Fibroblast of upper back skin (primary cell): ENCODE measurements at places on chromosomes 13 and 19.

GRCh38 chr13:27182054-27182453 lies 10.4 kb upstream of the USP12 start:
- no peak for DNase-seq

DNA sequence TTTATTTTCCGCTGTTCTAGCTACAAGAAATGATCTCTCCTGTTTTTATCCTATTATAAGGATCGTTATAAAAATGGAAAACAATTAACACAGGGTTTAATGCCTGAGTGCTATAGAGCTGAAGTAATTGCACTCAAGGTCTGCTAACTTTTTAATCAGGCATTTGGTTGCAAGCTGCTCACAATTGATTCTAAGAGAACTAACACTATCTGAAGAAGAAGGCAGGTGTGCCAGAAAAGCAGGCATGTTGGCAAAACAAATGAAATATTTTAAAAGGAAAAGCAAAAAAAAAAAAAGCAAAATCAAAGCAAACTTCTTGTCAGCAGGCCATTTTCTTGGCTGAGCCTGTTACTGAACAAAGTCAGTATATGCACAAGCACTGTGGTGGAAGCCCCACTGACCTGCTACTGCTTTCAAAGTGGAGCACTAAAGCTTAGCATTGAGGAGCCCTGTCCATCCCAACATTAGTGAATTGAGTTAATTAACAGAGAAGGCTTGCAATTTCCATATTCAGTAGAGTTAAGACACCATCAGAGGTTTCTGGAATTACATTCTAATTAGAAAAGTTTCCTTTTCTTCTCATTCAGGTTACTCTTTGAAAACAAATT lies 574.2 kb downstream of the PCDH9 start:
- DNase-seq, result no peak

GRCh38 chr13:80529734-80530133 lies 188.8 kb upstream of the SPRY2 start:
- peak; percentile 21 for DNase-seq

DNA sequence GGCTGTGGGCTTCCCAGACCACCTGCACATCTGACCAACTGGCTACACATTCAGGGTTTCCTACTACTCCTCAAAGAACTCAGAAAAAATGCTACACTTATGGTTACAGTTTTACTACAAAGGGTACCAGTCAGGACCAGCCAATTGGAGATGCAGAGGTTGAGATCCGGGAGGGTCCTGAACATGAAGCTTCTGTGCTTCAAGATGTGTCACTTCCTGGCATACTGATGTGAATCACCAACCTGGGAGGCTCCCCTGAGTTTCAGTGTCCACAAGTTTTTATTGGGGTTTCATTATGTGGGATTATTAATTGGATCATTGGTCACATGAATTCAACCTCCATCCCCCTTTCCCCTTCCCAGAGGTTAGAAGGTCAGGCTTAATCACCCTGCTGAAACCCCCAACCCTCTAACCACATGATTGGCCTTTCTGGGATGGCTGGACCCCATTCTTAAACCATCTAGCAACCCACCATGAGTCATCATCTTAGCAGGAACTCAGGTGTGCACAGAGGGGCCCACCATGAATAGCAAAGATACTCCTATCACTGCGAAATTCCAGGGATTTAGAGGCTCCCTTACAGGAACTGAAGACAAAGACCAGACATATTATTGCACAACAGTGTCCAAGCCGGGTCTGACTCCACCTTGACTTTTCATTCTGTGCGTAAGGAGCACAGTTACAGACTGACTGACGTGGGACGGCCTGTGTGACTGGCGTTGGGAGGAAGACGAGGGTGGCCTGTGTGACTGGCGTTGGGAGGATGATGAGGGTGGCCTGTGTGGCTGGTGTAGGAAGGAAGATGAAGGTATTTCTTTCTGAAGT lies 90.7 kb downstream of the ATP8A2 start:
- DNase-seq, result no peak

DNA sequence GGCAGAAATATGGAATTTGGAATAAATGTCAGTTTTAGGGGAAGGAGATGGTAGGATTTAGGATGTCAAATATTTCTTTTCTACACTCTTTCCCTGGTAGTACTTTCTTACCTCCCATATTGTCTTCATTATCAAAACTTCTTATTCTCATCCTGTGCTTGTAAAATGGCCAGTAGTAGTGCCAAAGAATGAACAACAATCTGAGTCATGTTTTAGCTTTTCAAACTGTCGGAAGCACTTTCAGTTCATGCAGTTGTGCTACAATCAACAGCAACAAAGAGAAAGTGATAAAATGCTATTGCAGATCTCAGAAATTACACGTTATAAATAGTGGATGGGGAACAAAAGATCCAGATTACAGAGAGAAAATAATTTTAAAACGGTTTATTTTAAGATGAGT lies 193.7 kb upstream of the RXFP2 start:
- no peak for DNase-seq

DNA sequence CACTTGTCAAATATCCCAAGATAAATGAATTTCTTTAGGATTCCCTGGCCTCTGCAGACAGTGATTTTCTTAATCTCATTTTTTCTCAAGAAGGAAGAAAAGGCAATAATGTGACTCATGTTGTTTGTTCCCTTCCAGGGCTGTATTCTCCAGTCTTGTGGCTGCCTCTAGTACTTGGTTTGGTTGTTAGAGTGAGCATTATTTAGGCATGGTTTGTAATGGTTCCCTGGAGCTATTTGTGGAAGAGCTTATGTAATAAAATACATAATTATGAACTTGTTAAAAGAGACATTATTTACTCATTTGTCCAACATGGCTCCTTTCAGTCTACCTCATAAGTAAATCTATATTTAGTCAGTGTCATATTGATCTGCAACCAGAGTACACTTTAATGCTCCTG lies 270.4 kb downstream of the DCT start:
- DNase-seq, result no peak

DNA sequence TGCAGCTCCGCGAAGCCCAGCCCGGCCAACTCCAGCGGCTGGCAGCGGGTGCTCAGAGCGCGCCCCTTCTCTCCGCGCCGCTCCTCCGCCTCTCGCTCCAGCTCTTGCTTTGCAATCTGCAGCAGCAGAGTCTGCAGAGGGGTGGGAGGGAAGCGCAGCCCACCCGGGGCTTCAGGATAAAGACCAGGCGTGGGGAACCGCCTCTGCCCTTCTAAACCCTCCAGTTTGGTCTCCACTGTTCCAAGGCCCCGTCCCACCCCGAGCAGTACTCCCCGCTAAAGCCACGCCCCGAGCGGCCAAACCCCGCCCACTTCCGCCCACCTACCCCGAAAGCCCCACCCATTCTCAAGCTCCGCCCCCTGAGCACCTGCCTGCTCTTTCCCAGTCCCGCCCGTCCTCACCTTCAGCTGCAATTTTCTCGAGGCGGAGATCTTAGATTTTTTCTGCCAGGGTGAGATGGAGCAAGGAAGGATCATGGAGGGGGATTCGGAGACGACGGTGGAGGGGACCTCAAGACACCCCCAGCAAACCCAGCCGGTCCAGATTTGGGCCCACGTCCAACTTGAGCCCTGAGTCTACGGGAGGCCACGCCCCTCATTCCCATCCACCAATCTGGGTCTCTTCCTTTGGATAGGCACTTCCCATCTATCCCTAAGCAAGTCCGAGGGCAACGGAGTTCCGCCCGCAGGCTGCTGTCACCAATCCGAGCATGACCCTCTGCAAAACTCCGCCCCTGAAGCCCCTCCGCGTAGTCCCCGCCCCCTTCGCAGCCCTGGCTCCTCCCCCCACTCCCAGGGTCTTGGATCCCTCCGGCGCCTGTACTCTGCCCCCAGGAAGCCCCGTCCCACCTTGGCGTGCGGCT lies 1.1 kb downstream of the TNNI3 start:
- DNase-seq, result peak; percentile 29
